ENCODE measurements at places on chromosomes 11 and 22.

DNA sequence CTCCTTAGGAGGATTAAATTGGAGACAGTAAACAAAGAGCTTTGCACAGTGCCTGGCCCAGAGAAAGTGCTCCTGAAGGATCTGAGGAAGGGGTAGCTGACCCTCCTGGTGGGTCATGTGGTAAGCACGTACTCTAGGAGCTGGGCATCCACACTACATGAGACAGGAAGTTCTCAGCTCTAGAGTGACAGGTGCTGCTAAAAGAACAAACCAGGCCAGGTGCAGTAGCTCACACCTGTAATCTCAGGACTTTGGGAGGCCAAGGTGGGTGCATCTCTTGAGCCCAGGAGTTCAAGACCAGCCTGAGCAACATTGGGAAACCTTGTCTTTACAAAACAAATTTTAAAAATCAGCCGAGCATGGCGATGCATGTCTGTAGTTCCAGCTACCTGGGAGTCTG, 13.1 kb downstream of the SLC43A1 start:
- DNase-seq, result no peak

- DNase-seq, result peak; percentile 69
Measured at GRCh38 chr11:37560346-37560745, 962.3 kb upstream of the RAG2 start.

GRCh38 chr11:12767027-12767426, 92.8 kb downstream of the TEAD1 start:
- DNase-seq, result no peak

DNA sequence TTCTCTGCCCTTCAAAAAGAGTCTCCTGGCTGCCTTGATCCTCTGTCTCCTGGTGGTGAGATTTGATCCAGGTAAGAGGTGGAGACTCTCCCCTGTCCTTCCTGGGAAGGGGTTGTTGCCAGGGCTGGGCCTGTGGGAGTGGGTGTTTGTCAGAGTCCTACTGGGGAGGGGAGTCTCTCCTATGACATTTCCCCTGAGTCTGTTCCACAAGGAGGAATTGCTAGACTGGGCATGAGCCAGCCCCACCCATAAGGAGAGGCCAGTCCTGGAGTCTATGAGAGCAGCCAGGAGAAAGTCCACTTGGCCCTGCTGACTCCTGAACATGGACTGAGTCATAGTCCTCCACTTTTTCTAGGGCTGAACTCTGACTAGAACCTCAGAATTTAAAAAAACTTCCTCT, 7.4 kb downstream of the PEX26 start:
- DNase-seq, result no peak

GRCh38 chr11:82845356-82846353, 54.6 kb downstream of the PRCP start:
- DNase-seq, result no peak

GRCh38 chr11:105718641-105719040, 108.8 kb downstream of the GRIA4 start:
- DNase-seq, result no peak

- DNase-seq, result no peak
Measured at GRCh38 chr11:118605116-118605867, 2.1 kb upstream of the PHLDB1 start.

DNA sequence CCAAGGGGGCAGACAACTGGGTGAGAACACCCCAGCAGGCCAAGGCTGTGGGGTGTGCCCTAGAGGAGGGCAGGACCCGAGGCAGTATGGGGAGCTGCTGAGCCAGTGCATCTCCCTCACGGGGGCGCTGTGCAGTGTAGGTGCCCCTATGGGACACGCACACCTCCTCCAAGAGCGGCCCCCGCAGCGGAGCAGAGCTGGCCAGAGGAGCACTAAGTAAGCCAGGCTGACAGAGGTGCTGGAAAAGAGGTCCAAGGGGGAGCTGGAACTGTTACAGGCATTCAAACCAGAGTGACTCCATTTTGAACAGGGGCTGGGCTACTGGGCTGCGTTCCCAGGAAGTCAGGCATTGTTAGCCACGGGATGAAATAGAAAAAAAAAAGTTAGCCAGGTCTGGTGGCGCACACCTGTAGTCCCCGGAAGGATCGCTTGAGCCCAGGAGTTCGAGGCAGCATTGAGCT, 41.8 kb downstream of the TST start:
- DNase-seq, result no peak

- DNase-seq, result peak; percentile 80
Measured at GRCh38 chr11:120210626-120211521, at the start of gene OAF. Gene OAF (plus strand): TSS chr11:120211032. CDS start chr11:120211280, 248 bp downstream.

- no peak for DNase-seq
Measured at GRCh38 chr11:115629456-115630015, 125.3 kb upstream of the CADM1 start.

- DNase-seq, result no peak
Measured at GRCh38 chr11:1238767-1239595, 16.1 kb downstream of the MUC5B start.

DNA sequence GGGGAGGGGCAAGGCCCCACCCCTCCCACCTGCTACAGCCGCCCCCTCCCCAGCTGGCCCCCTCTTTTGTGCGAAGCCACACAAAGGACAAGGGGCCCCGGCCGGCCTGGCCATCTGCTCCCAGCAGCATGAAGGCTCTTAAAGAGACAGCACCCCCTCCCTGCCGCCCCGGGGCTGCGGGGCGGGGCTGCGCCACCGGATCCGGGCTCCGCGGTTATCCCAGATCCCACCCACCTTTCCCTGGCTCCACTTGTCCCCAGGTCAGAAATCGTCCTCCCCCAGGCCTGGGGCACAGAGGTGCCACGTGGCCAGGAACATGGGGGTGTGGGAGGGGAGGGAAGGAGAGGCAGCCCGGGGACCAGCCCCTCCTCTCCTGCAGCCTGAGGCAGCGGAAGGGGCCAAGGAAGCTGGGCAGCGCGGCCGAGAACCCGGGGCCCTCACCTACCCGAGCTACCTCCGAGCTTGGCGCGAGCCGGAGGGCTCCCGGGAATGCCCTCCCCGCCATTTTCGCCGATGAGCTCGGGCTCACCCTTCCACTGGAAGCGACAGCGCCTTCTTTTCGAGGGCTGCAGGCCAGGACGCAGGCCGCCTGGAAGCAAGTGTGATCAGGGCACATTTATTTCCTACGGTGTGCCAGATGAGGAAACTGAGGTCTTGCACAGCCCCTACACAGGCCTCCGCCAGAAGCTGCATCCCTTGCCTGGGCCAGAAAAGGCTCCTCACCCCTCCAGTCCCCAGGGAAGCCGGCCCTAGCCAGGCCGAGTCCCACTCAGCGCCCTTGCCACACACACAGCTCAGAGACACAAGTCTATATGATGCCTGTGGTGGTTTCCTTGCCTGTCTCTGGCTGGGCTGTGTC, 2.5 kb upstream of the RCOR2 start:
- no peak for DNase-seq

- DNase-seq, result no peak
Measured at GRCh38 chr11:128336203-128336602, 251.2 kb downstream of the ETS1 start.

GRCh38 chr22:50305923-50306566, 1.4 kb downstream of the PLXNB2 start:
- DNase-seq, result peak; percentile 97

DNA sequence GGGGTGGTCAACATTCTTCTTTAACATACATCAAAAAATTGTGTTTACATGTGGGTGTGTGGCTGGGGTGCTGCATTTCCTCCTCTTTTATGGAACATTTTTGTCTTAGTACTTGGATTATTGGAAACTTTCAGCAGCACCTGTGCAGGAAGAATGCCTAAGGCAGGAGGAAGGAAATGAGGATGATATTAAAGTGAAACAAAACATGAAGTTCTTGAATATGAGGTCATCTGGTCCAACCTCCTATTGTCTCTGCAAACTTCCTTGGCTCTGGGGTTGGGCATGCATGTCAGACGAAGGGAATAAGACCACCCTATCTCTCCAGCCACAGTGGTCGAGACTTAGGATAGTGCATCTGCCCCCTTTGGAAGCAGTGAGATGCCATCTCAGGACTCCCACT, 20.6 kb upstream of the OR9Q1 start:
- no peak for DNase-seq

GRCh38 chr22:35611891-35612576, 5.1 kb downstream of the MB start:
- DNase-seq, result no peak

DNA sequence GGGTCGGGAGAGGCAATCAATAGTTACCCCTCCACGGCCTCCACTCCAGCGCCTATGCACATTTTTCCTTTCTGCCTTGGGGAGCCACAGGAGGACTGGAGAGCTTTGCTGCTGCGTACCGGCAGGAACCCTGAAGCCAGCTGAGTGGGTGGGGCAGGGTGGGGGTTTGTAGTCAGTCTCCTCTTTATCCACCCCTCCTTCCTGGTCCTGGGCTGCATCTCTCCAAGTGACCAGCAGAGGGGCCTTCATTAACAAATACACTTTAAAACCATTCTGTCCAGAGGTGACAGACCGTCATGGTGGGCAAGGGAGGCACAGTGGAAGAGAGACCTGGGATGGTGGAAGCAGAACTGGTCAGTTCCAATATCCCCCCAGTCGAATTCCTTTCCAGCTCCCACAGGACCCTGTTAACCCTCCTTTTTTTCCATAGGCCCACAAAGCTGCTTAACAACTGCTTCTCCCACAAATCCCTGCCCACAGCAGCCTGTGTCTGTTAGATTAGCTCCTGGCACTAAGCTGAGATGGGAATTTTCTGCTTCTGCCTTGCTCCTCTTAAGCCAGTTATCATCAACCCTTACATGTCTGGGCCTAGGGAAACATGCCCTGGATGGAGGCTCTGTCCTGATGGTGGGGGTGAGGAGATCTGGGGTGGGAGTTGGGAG, 3.9 kb upstream of the ABCG4 start:
- peak; percentile 42 for DNase-seq

DNA sequence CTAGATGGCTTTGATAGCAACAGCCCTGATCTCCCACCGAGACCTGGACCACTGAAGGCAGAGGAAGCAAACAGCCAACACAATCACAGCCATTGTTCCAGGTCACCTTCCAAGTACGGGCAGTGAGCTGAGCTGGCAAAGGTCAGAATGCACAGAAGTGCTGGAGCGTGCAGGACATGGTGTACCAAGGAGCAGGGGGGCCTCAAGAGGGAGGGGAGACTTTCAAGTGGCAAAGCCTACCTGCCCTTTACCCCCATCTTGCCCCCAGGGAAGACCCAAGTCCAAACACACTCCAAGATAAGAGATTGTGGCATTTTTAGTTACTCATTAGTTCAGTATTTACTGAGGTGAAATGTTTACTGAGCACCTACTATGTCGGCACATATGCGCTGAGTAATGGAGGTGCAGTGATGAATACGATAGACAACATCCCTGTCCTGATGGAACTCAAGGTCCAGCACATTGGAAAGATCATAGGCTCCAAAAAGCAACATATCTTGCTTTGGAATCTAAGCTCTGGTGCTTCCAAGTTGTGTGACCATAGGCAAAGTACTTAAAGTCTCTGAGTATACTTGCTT, 26.0 kb upstream of the TTC12 start:
- no peak for DNase-seq

DNA sequence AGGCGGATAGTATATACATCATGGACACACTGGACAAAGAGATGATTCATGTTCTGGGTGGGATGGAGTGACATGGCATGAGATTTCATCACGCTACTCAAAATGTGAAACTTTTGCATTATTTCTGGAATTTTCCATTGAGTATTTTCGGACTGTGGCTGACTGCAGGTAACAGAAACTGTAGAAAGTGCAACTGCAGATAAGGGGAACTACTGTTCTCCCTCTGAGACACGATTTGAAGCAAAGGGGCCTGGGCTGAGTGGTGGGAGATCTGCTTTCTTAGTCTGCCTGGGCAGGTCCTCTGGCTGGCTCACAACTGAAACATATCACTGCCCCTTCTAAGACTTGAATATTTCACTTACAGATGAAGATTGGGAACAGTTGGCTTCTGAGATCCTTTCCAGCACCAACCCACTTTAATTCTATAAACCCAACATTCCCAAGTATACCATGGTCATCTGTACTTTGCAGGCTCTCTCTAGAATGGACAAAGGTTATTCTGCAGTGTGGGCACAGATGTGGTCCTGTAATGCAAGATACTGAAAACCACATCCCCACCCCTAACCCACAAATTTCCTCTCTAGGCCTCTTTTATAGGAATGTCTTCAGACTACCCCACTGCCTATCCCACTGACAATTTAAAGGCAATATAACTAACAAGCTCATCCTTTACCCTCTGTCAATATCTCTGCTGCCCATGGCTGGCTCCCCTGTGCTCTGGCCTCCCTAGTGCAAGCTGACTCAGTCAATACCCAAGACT, 121.1 kb downstream of the KCNC1 start:
- no peak for DNase-seq

- peak; percentile 75 for DNase-seq
Measured at GRCh38 chr11:119693253-119693815, 35.7 kb downstream of the NECTIN1 start.

DNA sequence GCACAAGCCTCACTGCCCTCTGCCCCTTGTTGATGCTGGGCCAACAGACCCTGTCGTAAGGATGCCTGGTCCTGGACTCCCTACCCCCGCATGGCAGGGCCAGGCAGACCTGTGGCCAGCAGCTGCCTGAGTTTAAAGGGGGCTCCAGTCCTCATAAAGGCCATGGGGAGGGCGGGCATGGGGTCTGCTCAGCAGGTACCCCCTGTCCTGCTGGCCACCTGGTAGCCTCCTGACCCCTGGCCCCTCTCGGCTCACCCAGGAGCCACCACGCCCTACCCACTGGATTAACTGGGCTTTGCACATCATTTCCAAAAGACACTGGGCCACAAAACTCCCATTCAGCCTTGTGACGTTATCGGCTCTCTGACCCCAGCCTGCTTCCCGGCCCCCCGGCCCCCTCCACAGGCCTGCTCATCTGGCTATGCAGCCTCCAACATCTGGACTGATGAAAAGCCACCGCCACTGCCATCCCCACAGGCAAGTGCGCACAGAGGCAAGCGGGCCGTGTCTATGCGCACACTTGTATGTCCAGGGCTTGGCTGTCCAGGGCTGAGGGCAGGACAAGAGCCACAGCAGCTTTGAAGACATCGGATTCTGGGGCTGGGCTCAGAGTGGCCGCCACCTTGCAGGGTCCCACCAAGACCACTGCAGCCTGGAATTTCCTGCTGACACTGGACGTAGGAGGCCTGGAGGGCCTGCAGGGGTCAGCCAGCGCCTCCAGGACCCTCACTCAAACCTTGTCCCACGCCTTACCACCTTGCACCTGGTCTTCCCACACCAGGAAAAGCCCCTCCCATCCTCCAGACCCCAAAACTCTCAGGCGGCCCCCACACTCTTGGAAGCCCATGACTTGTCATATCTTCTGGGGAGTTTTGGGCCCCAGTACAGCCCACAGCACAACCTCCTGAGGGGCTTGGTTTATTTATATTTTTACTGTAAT, 48.7 kb downstream of the IGF2 start:
- DNase-seq, result no peak

- DNase-seq, result peak; percentile 55
Measured at GRCh38 chr11:88552379-88553062, 215.0 kb upstream of the CTSC start.

All from mammary epithelial cell (primary cell).